ENCODE measurements at places on chromosomes 6 and 20.

GRCh38 chr20:59736366-59736765 lies 132.0 kb downstream of the PHACTR3 start:
- DNase-seq: no peak

GRCh38 chr6:73704260-73704659 lies 8.3 kb downstream of the CD109 start:
- DNase-seq: no peak

GRCh38 chr20:34493646-34494045 lies 22.6 kb upstream of the DYNLRB1 start:
- DNase-seq: no peak

DNA sequence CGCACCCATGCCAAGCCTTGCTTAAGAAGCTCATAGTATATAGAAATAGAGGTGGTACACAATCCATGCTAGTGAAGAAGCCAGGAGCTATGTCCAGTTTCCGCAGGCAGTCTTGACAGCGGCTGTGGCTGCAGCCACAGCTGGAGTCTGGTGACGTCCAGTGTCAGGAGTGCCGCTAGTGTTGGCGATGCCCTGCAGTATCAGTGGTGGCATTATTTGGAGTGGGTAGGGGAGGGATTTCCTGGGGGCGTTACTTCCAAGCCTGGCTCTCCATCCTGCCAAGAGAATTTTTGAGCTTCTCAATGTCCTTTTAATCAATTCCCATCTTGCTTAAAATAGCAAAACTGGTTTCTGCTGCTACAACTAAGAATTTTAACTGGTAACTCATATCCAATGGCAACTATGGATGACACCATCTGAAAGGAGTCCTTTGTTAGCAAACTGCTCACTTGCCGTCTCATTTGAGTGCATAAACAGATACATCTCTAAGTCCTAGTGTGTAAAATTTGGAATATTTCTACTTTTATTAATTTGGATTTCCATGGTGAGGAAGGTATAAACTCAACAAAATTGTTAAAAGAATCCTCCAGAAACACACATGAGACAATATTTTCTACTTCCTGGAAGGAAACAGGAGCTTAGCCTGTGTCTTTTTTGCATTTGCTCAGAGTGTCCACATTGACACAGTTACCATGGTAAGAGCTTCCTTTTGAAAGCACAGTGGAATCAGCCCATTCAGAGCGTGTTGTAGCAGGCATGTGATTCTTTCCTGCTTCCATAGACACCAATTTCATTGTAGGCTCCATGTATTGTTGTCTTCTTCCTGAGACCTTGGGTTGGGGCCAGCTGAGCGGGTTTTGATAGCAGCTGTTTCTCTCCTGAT lies 44.6 kb upstream of the PXDC1 start:
- DNase-seq: no peak

GRCh38 chr6:30121446-30122366 lies 8.8 kb upstream of the TRIM31 start:
- DNase-seq: no peak

- DNase-seq: no peak
Measured at GRCh38 chr6:138465007-138465645, 34.2 kb downstream of the NHSL1 start.

- DNase-seq: no peak
Measured at GRCh38 chr20:14712302-14712739, 374.9 kb upstream of the FLRT3 start.

- DNase-seq: no peak
Measured at GRCh38 chr6:155315516-155315871, 1.2 kb upstream of the TFB1M start.

DNA sequence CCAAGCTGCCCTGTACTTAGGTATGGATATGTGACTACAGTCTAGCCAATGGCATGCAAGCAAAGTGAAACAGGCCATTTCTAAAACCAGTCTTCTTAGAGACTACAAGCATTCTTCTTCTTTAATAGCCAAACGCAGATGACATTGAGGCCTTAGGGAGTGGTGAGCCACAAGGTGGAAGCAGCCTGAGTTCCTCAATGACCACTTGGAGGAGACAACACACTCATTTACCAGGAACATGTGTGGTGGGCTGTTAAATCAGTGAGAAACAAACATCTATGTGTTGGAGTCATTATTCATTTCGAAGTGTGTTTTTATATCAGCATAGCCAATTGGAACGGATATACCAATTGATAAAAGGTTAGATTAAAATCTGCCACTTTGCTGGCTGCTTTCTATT lies 122.0 kb downstream of the GFRAL start:
- DNase-seq: no peak

- DNase-seq: no peak
Measured at GRCh38 chr6:133313068-133313467, 71.9 kb downstream of the EYA4 start.

DNA sequence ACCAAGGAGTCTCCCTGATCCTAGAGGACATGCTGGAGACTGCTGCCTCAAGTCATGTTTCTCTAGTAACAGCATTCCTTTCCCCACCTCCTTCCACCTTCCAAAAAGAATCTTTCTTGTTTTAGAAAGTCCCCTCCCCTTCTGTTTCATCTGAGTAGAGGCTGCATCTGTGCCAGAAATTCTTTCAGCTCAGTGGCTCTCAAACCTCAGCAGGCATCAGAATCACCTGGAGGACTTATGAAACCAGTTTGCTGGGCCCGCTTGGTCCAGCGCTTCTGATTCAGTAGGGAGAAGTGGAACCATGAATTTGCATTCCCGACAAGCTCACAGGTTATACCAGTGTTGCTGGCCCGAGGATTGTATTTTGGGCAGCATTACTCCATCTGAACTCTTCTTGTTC lies 55.1 kb downstream of the TMEM200A start:
- DNase-seq: no peak

DNA sequence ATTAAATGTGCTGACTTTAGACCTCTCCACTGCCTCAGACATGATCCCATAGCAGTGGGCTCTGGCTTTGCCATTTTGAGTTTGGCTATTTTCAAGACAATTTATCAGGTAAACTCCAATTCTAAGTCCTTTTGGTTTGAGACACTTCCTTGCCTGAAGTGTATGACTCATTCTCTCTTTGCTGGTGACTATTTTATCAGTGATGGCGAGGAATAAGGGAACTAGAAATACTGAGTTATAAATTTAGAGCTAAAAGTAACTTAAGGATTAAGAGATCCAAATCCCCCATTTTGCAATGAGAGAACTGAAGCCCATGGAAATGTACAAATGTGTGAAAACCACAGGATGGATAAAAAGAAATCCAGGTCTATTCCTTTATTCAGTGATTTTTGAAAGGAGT lies 30.9 kb upstream of the CD83 start:
- DNase-seq: no peak

DNA sequence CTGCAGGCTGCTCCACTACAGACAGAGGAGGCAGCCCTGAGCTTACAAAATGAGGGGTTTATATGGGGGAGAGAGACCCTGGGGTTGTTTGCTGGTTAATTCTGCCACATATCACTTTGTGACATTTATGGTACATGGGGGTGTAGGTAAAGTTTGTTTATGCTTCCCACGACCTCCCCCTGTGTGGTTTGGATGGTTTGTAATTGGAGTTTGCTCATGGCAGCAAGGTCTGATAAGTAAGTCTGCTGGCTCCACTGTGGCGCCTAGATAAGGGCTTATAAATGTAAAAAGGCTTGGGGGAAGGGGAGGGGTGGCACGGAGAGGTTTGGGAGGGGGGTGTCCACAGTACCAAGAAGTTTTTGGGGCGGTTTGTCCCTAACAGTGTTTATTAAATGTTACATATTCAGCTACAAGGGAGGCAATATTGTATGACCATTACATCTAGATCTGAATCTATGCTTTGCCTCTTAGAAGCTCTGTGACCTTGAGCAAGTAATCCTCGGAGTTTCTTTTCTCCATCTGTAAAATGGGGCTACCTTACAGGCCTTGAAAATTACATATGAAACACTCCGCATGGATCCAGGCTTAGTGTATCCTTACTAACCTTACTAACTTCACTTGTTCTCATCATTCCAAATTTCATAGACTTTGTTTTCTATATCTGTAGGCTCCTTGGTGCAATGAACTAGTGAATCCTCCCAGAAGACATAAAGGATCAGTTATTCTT lies 204.8 kb upstream of the NOX3 start:
- no peak for DNase-seq

- no peak for DNase-seq
Measured at GRCh38 chr6:43149265-43149664, 21.8 kb upstream of the SRF start.

GRCh38 chr6:52641826-52642225 lies 29.1 kb upstream of the TMEM14A start:
- no peak for DNase-seq

Data from T-helper 1 cell (primary cell).